ENCODE measurements at places on chromosomes 7 and 10.

DNA sequence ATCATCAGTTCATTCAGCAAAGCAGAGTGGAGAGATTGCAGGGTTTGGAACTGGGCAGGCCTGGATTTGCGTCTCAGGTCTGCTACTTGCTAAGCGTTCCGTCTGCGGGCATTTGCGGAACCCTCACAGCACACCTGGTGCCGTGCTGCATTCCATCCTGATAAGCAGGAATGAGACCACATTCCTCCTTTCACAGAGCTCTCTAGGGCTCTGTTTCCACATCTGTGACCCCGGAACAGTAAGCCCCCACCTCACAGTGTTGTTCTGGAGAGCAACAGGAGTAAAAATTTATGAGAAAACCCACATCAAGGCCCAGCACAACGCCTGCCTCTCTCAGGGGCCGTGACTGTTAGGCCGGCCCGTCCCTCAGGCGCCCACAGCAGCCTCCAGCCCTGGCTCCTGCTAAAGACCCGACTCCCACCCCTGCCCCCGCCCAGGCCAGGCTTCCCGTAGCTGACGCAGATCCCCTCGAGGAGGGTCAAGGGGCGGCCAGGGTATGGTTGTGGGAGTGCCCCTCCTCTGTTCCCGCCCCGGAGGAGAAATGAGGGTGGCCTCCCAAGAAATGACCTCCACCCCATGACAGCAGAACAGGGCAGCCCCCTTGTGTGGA is 128.9 kb downstream of the RGS10 start:
- DNase-seq, result no peak

GRCh38 chr10:2748287-2748686 is 319.1 kb upstream of the PFKP start:
- DNase-seq, result no peak

GRCh38 chr10:98374217-98374985 is 40.6 kb downstream of the PYROXD2 start:
- peak; percentile 19 for DNase-seq

GRCh38 chr7:16268821-16269768 is 152.2 kb downstream of the CRPPA start:
- DNase-seq, result no peak

GRCh38 chr7:90210981-90211380 is 559 bp upstream of the STEAP2 start:
- DNase-seq, result no peak

- no peak for DNase-seq
Observed at GRCh38 chr7:78345979-78346378, 547.4 kb downstream of the PHTF2 start.

GRCh38 chr10:23151071-23151470 is 41.0 kb upstream of the PTF1A start:
- DNase-seq, result no peak

DNA sequence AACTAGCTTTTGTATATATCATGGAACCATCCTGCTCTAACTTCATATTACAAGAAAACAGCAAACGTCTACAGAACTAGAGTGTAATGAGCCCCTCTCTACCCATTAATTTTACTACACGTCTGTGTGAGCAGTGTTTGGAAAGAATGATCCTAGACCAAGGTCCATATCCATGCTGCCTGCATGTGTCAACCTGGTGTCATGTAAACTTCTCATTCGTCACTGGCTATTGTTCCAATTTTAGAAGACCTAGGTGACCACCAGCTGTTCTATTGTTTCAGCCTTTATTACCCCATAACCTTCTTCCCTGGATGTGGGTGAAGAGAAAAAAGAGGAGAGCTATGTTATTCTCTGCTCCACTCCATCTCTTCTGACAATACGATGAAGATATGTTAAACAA is 77.1 kb downstream of the CREM start:
- no peak for DNase-seq

DNA sequence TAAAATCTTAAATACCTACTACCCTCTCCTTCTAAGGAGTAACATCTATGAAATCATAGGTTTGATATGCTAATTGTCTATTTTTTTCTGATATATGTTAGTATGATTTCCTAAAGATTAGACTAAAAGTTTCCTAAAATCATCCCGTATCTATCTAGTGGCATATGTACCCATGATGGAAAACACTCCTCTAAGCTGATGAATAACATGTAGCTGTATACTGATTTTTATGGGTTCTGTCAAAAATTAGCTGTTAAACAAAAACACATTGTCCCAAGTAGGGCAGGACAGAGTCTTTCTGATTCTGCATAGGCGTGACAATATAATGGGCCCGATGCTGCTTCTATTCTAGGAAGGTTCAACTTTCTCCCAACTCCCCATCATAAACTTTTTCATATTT is 79.9 kb downstream of the ADAM22 start:
- DNase-seq, result no peak

DNA sequence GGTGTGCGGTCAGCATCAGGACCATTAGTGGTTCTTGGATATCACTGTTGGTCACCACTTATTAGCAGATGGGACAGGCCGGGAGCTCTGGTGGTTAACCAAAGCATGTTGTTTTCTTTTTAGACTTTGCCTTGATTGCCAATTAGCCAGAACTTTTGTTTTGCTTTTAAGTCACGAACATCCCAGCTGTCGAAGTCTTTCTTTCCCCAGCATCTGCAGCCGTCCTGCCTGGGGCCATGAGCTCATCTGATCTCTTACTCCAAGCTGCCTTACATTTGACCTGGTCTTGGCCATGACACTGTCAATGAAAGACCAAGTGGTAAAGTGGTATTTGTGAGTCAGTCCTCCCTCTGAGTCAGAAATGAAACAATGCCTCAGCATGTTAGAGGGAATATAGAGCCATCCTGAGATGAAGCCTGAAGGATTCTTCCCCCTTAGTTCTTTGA is 53.9 kb upstream of the CREB5 start:
- DNase-seq, result peak; percentile 99

DNA sequence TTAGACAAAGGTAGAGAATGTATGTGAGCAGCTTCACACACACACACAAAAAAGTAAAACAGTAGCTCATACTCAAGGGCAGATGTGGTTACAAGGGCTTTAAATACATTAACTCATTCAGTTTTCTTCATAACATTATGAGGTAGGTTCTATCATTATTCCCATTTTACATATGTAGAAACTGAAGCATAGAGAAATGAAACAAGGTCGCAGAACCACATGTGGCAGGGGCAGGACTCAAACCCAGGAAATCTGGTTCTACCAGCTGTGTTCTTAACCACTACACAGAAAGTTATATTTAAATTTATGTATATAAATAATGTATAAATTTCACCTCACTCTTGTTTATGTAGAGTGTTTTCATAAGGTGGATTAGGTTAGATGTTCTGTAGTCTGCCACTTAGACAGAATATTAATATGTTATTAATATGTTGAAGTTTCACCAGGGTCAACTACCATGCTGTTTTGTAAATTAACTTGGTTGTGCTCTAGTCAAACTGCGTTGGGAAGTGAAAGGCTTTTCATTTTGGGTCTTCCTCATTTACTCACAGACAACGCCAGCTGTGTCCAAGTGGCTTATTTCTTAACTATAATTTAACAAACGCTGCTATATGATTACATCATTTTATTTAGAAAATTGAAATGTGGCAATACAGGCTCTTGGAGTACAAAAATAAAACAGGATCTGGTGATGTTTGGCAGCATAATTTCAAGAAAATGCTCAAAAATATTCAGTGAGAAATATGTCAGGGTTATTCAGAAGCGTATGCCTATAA is 138.4 kb downstream of the MDFIC start:
- no peak for DNase-seq

DNA sequence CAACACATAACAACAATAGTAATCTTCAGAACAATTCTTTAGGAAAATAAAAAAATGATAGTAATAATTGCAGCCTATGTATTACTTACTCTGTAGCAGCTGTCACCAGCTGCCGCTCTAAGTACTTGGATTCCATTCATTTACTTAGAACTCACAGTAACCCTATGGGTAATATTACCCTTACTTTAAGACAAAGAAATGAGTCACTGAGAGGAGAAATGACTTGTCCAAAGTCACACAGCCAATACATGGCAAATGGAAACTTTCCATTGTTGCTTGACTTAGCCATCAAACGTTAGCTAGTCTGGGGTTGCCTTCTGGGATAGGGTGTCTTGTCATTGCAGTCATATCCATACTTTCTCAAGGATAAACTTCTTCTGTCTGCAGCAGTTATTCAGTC is 3.6 kb downstream of the CCNY start:
- no peak for DNase-seq

GRCh38 chr10:70584909-70585544 is 17.5 kb downstream of the PRF1 start:
- DNase-seq, result no peak

GRCh38 chr10:103884681-103885139 is 29.3 kb upstream of the SH3PXD2A start:
- DNase-seq, result peak; percentile 62

GRCh38 chr10:110505130-110505770 is 7.5 kb downstream of the DUSP5 start:
- DNase-seq, result no peak

DNA sequence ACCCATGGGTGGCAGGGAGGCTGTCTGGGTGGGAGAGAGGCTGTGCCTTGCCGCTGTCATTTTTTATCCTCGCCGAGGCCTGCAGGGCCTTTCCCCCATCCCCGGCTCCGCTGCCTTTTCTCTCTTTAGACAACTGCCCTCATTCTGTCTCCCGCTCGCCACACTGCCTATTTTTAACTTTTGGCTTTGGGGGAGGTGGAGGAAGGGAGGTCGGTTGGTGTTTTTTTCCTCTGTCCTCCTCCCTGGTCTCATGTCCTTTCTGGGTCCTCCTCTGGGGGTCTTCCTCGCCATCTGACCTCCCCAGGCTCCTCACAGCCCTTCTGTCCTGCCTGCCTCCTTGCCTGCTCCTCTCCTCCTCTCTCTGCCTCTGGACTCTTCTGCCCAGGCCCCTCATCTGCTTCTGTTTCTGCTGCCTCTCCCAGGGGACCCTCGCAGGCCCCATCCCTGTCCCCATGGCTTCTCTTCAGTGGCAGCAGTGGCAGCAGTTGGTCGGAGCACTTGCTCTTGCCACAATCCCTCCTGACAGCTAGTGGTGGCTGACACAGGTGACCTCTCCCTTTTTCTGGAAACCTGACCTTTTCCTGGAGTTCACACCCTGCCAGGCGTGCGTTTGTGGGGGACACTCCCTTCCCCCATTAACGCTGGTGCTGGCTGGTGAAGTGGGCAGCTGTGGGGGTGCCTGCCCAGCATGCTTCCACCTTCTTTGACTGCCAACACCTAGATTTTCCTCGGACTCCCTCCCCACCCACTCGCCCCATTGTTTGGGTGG is 19.5 kb upstream of the PCBD1 start:
- no peak for DNase-seq

GRCh38 chr10:97713826-97714400 is 383 bp downstream of the MARVELD1 start:
- no peak for DNase-seq

- no peak for DNase-seq
Observed at GRCh38 chr7:77685233-77685632, 11.0 kb upstream of the RSBN1L start.

GRCh38 chr7:158023157-158023556 is 564.5 kb downstream of the PTPRN2 start:
- no peak for DNase-seq

Measured in HFF-Myc (cell line).